GDM1 (cell line): ENCODE measurements at places on chromosomes 6 and 20.

- DNase-seq: no peak
These were observed 1.1 kb upstream of the CD109 start for GRCh38 chr6:73694711-73695411.

GRCh38 chr20:63173552-63174191 is 42.3 kb downstream of the YTHDF1 start:
- DNase-seq: no peak

- no peak for DNase-seq
These were observed 54.1 kb upstream of the TULP1 start for GRCh38 chr6:35566794-35567193.

- DNase-seq: no peak
These were observed 40.5 kb upstream of the ZBTB24 start for GRCh38 chr6:109523478-109523877.

DNA sequence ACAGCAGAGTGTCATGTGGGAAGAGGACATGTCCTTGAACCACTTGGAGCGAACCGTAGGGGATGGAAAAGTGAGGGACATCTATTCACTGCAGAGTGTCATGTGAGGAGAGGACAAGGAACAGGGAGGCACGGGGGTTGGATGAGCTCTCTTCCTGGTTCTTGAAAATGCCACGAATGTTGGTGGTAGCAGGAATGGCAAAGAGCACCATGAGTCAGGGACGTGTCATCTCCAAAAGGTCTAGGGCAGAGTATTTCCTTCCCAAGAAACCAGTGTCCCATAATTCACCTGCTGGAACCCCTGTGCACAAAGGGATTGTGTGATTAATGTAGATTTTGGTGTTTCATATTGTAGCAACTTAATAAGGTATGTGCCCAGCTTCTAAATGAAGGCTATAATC is 136.8 kb downstream of the BFSP1 start:
- no peak for DNase-seq

- DNase-seq: no peak
These were observed 177.4 kb upstream of the THEMIS start for GRCh38 chr6:128078276-128078675.

- no peak for DNase-seq
These were observed 88.5 kb downstream of the POPDC3 start for GRCh38 chr6:105091140-105091829.

DNA sequence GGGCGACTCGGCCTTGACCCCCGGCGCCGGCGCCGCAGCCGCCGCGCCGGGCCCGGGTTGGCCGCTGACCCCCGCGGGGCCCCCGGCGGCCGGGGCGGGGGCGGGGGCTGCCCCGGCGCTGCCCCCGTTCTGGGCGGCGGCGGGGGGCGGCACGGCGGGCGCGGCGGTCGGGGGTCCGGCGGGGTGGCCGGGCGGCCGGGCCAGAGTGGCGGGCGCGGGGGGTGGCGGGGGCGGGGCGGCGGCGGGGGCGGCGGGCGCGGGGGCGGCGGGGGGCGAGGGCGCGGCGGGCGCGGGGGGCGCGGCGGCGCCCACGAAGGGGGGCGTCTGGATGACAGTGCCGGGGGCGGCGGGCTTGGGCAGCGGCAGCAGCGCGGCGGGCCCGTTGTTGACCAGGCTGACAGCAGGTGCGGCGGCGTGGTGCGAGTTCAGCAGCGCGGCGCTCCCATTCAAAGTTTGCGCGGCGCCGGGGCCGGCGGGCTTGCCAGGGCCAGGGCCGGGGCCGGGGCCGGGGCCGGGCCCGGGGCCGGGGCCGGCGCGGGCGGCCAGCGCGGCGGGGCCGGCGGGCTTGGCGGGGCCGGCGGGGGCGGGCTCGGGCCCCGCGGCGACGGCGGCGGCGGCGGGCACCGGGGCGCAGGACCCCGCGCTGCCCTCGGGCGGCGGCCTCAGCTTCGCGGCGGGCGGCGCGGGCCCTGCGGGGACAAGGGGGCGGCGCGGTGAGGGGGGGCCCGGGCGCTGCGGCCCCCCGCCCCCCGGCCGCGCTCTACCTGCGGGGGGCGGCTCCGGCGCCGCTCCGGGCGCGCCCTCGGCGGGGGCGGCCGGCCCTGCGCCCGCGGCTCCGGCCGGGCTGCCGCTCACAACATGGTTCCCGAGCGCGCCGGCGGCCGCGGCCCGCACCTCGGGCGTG is 659 bp downstream of the TAF4 start:
- no peak for DNase-seq

DNA sequence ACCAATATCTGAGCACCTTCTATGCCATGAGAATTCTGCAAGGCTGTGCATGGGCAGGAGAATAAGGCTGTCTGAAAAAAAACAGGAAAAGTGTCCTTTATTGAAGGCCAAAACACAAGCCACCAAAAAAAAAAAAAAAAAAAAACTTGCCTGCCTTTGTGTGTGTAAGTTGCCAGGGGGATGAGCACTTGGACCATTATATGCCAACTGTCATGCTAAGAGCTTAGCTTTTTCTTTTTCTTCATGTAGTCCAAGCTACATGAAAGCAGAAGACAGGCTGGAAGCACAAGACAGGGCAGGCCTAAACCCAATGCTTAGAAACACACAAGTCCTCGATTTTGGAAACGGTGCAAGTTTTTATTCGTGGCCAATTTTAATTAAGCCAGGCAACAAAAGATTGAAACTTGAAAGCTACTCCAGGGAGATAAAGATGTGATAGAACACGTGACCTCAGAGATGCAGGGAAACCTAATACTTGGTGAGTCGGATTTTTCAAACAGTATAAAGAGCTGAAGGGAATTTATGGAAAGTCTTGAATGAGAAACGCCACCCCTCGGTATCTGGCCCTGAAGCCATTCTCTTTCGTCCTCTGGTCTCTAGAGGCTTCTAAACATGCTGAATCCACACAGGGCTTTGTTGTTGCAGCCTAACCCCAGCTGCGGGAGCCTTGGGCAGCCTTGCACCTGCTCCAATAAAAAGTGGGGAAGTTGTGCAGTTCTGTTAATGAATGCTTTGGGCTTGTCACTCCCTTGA is 8.6 kb downstream of the BMP7 start:
- DNase-seq: no peak

DNA sequence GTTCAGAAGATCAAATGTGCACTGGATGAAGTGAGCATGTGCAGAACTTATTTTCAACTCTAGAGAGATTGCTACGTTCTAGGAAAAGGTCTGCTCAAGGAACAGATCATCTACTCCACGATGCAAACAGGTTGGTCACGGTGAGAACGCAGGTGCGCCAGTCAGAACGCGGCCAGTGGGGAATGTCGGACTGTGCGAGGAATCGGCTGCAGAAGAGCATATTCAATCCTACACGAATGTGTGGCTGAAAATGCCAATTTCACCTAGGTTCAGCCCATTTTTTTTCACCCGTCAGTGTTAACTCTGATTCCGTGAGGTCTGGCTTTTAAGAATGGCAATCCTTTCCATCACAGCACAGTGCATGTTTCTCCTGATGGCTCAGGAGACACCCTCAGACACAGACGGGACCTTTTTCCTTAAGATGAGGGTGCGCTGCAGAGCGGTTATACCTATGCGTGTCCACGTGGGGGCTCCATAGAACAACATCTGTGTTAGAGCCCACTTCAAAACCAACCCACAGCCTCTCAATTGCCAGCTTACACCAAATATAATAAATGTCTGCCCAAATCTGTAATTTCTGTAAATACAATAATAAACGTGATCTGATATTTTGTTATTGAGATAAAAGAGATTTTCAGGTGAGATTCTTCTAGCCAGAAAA is 250.4 kb downstream of the FOXA2 start:
- peak; percentile 54 for DNase-seq

GRCh38 chr6:109472132-109472995 is 10.7 kb downstream of the ZBTB24 start:
- no peak for DNase-seq

- DNase-seq: no peak
These were observed 290.5 kb downstream of the SLC35F1 start for GRCh38 chr6:118197539-118197938.

- no peak for DNase-seq
These were observed 225.5 kb downstream of the BMP2 start for GRCh38 chr20:6993011-6993410.

DNA sequence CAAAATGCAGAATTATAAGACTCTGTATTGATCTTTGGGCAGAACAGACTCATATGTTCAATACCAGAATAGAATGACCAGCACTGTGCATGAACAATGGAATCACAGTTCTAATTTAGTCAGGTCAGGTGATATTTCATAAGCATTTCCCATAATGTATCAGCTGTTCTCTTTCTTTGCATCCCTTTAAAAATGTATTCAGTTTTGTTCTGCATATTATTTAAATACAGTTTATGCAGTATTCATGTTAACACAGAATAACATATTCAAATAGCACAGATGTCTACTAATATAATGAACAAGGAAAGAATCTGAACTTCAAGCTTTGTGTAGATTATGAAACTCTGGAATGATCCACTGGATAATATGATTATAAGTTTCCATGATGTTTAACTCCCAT is 128.5 kb downstream of the LAMP5 start:
- DNase-seq: no peak
